DMS153 (cell line): ENCODE measurements at places on chromosomes 1 and 21.

DNA sequence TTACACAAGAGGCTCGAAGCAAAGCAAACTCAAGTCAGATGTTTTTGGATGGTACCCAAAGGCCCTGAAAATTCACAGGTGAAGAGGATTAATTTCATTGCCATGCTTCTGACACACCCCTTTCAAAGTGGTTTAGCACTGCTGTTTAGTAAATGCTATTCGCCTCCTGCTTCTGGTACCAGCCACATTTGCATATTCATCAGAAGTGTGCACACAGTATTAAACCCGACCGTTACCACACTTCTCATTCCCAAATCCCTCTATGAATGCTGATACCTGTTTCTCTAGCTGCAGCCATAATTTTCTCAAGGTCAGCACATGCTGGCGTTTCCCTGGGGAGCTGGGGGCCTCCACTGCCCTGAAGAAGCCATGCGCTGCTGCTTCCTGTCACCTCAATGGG is 179.8 kb upstream of the DAB1 start:
- no peak for DNase-seq

- no peak for DNase-seq
Measured at GRCh38 chr1:93532780-93533378, 85.0 kb downstream of the FNBP1L start.

DNA sequence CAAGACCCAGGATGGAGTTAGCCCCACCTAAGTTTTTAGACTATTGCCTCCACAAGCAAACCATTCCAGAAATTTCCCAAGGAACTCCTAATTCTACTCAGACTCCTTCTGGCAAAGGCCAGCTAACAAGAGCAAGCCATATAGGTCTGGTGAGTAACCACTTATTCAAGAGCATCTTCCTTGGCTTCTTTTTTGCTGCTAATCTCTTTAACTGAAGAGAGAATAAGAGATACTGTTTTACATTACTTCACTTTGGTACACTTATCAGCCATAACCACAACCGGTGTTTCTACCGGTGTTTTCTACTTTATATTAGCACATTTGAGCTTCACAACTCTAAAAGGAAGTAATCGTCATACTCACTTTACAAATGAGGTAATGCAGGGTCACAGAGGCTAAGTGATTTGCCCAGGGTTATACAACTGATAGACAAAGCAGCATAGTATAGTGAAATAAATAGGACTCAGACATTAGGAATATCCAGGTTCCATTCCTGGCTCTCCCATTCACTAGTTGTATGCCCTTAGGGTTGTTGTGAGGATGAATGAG is 1.7 kb upstream of the EPS15 start:
- no peak for DNase-seq

DNA sequence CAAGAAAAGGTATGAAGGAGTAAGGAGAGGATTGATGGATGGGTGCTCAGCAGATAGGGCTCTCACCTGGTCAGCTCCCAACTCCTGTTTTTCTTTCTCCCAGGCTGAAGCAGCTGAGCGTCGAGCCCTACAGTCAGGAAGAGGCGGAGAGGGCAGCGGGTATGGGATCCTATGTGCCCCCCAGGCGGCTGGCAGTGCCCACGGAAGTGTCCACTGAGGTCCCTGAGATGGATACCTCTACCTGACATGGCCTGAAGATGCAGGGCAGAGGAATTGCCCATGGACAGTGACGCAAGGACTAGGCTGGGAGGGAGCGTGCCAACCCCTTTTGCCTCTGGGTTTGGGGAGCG is 739 bp downstream of the ZNF593 start:
- no peak for DNase-seq

- DNase-seq: no peak
Measured at GRCh38 chr21:15604413-15604812, 125.4 kb upstream of the USP25 start.

DNA sequence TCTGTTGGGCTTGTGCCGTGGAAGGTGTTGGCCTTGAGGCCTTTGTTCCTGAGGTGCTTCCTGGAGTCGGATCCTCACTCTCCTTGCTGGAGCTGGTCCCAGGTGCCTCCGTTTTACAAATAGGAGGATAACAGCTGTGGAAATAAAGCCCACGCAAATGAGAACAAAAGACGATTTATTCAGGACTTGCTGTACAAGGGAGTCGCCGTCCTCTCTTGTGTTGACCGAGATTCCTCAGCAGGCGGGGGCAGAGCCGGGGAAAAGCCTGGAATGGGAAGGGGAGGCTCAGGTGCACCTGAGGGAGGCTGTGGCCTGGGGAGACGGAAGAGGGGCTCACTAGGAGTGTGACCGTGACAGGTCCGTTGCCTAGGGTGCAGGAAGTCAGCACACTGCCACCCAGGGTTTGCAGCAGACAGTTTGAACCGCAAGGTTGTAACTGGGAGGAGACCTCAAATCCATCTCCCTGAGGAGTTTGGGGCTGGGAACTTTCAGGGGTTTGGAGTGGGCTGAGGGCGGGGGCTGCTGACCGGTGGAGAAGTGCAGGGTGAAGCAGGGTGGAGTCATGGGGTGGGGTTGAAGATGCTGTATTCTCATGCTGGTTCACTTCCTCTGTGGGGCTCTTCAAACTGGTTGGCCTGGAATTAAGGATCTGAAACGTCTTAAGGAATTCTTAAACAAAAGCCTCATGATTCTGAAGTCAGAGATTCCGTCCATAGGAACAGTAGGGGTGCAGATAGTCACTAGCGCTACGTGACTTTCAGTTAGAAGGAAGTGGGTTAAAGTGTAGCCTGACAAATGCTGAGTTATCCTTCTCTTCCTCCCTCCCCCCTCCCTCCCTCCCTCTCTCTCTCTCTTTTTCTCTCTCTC is 2.6 kb upstream of the CSTB start:
- no peak for DNase-seq

- DNase-seq: no peak
Measured at GRCh38 chr21:24840287-24840686, 767.0 kb downstream of the MRPL39 start.

DNA sequence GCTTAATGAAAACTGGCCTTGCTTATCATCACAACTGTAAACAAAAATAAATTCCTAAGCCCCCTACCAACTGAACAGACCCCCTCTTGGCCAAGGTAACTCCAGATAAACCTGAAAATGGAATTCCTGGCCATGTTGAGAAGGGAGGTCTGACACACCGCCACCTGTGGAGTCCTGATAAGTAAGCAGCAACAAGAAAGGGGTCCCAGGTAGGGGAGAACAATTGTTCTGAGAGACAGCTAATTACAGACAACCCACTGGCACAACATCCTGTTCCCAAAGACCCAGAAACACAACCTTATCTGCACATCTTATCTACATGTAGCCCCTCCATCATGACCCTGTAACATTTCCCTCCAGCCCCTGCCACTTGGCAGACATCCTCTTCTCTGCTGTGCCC is 91.2 kb upstream of the TNR start:
- DNase-seq: no peak

- DNase-seq: no peak
Measured at GRCh38 chr1:26287033-26287711, 7.3 kb downstream of the SH3BGRL3 start.

DNA sequence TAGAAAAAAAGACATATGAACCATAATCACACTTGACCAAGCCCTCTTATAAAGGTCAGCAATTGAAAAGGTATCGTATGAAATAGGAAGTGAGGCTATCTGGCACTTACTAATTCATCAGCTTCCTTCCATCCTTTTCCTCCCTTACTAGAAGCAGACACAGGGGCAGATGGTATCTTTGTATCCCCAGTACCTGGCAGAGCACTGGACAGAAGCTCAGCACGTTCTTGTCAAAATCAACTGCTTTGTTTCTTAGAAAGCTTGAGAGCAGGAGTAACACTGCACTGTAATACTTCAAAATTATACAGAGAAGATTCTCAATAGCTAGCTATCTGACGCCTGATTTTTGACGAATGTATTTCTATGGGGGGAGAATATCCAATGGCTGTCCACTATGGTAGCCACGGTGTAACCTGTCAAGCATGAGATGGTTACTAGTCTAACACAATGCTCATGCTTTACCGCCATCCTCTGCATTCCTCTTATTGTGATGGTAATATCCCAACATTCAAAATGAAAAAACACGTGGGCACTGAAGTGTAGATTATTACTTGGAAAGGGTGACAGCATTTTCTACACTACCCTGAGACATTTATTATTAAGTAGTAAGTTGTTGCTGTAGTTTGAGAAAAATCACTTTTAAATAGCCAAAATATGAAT is 175.6 kb downstream of the SIPA1L2 start:
- no peak for DNase-seq

- DNase-seq: no peak
Measured at GRCh38 chr1:65196926-65197325, 48.9 kb downstream of the AK4 start.

DNA sequence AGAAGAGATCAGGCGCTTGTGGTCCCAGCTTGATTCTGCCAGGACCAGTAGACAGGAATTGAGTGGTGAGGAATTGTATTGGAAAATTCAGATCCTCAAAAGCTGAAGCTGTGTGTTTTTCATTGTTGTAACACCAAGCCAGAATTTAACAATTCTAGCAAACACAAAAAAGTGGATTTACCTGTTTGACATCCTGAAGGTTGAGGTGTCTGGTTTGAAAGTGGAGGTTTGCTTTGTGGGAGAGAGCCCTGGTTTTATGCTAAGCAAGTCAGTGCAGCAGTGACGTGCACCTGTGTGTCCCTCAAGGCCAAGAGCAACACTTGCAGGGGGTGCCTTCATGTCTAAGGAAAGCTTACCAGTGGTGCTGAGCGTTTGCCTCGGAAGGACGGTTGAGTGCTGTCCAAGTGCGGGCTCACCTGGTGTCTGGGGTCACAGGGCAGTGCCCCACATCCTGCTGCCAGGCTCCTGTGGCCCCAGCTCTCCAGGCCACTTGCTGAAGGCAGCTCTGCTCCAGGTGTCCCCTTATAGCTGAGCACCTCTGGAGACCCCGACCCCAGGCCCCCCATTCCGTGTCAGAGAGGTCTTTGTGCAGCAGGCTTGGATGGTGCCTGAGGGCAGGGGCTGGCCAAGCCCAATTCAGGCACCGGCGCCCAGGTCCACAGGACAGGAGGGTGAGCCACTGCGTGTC is 27.7 kb downstream of the PCNT start:
- no peak for DNase-seq

DNA sequence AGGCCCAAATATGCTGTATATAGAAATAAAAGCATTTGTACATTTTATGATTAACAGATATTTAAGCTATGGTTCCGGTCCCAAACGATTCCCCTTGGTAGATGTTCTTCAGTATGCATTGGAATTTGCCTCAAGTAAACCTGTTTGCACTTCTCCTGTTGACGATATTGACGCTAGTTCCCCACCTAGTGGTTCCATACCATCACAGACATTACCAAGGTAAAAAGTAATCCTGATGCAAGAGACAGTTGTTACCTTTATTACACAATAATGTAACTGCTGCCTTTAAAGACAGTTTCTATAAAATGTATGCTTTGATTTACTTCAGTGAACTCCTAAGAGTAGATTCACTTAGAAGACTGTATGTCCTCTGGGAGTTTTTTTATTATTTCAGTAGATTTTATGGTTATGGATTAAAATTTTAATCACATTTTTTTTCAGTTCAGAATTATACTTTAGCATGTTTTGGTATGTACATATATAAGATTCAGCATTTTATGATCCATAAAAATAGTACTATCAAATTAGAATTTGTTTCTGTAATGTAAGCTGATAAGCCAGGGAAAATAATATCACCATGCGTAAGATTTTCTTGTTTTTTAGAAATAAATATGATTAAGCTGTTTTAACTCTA is 96.5 kb downstream of the USP25 start:
- DNase-seq: no peak

DNA sequence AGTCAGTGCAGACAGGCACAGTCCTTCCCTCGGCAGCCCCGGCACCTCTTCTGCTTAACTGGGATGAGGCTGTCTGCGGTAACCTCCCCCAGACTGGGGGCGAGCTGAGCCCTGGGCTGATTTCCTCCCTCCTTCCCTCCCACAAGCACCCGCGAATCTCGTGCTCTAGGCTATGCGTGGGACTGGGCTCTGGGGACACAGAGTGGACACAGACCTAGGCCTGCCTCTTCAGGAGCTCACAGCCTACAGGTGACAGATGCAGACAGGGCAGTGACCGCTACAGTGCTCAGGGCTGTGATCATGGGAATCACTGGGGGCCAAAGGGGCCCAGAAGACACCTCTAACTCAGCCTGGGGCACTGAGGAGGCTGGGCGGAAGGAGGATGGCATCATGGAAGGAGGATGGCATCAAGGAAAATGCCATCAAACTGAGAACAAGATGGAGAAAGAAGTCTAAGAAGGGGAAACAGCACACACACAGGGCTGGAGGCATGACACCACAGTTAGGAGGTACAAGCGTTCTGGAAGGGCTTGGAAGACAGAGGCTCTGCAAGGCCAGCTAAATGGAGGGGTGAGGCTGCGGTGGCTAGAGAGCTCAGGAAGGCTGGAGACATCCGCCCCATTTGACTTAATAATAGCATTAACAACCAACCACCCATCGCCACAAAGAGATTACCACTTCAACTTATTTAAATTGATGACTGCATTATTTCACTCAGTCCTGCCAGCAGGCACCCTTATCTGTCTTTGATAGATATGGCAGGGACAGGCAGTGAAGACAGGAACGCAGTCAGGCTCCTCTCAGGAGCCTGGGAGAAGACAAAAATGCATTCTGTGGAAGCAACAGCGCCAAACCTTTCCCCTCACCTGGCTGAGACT is 4.2 kb downstream of the TTC39A start:
- DNase-seq: no peak

- no peak for DNase-seq
Measured at GRCh38 chr21:36768496-36768895, 69.6 kb downstream of the SIM2 start.

- no peak for DNase-seq
Measured at GRCh38 chr1:83897516-83897915, 101.4 kb downstream of the TTLL7 start.

- no peak for DNase-seq
Measured at GRCh38 chr1:2231532-2232254, 3.6 kb downstream of the SKI start.

- DNase-seq: no peak
Measured at GRCh38 chr1:206797534-206798383, 25.5 kb upstream of the IL10 start.

DNA sequence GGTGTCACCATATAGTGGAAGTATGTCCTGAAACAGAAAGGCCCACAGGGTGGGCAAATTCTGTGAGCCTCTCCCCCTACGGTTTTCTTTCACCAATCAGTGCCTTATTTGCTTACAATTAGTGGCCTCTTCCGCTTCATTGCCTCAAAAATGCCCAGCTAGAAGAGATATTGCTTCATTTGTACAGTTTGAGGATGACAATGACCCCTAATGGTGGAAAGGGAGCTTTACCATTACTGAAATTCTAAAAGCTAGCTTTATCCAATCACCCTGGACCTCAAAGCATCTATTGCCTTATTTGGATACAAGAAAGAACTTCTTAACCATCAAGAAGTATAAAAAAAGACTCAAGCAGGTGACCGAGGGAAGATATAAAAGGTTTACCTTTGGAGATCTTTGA is 49.6 kb downstream of the LRRC71 start:
- DNase-seq: no peak

DNA sequence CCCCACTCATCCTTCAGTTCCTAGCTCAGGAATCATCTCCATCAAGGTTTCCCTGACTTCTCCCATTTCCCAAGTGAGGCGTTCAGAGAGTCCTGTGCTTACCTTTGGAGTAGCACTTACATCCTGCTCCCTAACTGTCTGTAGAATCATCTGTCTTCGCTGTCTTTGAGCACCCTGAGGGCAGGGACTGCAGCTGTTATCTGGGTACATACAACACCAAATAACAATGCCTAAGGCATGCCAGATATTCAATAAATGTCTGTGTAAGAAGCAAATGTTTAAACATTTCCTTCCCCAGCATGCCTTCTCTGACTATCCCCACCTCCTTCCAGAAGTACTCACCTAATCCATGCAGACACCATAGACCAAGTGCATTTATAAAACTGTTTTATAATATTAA is 65.4 kb downstream of the JAK1 start:
- no peak for DNase-seq

GRCh38 chr21:25564349-25564948 is 42.8 kb downstream of the MRPL39 start:
- no peak for DNase-seq
